ENCODE measurements at places on chromosomes 16 and 17. TPM values are rescaled to one million over a fixed set of nuclear protein-coding genes. Genes with fewer than 3 reads are reported as not detected.

Gene GDE1
- polyA plus RNA-seq = 84.2 TPM

Gene CRYM
- polyA plus RNA-seq = 8.9 TPM

Gene IRX3
- polyA plus RNA-seq = 32.2 TPM

Gene KCNJ2
- polyA plus RNA-seq = 3.5 TPM

Gene CNGB1
- 0.03 TPM for polyA plus RNA-seq

Gene CCDC92B
- polyA plus RNA-seq = 0.17 TPM

Gene FAM171A2
- polyA plus RNA-seq = 34.8 TPM

All from right renal cortex interstitium (tissue), 3 donors.